Adrenal gland (tissue), 19 donors: ENCODE measurements at places on chromosomes 7 and 10. TPM values are rescaled to one million over a fixed set of nuclear protein-coding genes. Genes with fewer than 3 reads are reported as not detected.

DNA sequence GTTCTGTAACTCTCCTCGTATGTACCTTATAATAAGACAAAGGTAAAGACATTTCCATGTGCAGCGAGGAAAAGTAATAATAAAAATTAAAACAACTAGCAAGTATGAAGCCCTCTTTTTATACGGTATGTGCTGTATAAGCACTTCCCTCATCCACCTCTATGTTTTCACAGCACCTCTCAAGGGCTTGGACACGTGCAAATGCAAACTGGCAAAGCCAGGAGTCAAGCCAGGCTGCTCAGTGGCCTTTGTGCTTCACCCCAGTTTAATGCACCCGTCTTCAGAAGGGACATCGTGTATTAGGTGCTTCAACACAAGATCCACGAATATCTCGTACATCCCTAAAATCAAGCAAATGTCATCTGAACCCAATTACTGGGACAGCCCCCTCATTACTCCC lies 1.3 kb upstream of the DGKI start:
- DNase-seq = no peak

DNA sequence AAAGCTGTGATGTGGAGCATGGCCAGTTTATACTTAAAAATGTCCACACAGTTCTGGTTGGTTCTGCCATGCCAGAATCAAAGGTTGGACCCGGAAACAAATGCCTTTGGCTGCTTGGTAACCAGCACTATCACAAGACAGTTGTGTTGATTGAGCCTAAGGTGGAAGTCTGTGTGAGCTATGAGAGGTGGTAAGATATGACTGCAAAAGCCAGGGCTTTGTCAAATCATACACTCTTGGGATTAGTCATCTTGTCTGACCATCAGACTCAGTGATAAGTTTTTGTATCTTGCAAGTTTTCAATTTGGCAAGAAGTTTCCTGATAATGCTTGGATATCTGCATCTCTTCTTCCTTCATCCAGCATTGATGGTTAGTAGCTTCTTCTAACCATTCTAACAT lies 35.5 kb downstream of the GPR141 start:
- no peak for DNase-seq

DNA sequence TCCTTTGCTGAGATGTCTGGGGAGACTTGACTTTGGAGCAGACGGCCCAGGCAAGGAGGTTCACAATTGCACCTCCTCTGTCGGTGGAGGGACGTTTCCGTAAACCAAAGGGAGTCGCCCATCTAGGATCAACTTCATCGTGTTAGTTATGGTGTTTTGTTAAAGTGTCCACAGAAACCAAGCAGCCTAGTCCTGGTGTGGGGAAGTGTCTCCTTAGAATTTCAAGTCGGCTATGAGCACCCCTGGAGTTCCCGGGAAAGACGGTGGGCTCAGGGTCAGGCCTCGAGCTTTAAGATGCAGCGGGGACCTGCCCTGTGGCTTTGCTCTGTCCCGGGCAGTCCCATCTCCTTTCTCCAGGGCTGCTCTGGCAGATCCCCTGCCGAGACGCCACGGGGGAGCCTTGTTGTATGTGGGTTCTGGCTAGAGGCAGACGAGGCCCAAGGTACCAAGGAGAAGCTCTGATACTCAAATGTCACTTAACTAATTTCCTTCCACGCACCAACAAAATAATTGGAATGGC lies 319.2 kb downstream of the ADARB2 start:
- no peak for DNase-seq

GRCh38 chr7:114916261-114916892 lies 5.5 kb upstream of the MDFIC start:
- no peak for DNase-seq

- DNase-seq = peak; percentile 29
Measured at GRCh38 chr10:10209167-10209566, 808.5 kb upstream of the CELF2 start.

GRCh38 chr7:148633761-148634160 lies 43.2 kb downstream of the C7orf33 start:
- DNase-seq = no peak

DNA sequence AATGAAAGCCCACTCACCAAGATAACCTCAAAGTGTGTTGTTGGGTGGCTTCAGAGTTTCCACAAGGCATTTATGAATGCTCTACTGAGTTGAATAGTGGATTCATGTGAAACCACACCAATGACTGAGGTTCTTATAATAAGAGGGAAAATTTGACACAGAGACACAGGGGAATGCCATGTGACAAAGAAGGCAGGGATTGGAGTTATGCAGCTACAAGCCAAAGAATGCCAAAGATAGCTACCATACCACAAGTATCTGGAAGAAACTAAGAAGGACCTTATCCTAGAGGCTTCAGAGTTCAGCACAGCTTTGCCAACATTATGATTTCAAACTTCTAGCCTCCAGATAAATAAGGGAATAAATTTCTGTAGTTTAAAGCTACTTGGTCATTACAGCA lies 68.0 kb upstream of the PCDH15 start:
- DNase-seq = no peak

DNA sequence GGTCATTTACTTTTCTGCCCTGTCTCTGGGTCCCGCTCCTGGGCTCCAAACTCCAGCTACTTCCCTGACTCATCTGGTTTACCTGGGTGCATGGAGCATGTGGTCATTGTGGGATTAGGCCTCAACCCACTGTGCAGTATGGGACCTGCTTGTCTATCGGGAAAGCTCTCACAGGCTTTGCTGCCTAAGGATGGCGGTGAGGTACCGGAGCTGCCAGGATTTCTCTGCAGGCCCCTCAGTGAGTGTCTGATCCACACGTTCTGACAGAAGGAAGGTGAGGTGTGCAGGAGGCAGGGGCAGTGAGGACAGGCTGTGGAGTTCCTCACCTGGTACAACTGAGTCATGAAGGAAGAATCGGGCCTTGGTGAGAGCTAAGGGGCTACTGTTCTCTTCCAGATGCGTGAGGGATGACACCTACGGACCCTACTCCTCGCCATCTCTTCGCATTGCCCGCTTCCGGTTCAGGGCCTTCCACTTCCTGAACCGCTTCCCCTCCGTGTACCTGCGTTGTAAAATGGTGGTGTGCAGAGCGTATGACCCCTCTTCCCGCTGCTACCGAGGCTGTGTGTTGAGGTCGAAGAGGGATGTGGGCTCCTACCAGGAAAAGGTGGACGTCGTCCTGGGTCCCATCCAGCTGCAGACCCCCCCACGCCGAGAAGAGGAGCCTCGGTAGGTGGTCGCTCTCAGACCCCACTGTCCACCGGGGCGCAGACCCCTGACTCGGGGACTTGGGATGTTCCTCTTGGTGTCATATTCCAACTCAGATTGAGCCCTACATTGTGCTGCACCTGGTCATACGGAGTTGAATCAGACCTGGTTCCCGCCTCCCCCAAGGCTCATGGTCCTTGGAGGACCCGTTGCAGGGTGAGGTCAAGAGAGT lies 56.7 kb downstream of the C10orf120 start:
- DNase-seq = no peak

DNA sequence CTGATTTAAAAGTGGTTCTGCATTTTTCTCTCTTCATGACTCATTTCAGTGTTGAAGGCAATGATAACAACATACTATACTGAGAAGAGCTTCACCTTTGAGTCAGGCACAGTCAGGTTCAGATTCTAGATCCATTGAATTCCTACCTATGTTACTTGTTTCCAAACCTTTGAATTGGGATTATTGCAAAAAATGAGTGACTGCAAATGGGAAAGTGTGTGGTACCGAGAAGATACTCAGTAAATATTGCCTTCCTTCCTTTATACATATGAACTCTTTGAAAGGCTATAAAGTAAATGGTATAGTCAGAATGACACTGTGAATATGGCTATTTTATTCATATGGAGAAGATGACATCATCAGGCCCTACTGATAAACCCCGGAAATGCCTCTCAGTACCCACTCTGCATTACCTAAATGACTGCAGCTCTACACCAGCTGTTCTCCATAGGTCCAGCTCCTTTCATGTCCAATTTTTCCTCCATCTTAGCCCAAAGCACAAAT lies 66.7 kb upstream of the FGL2 start:
- no peak for DNase-seq

- DNase-seq = no peak
Measured at GRCh38 chr7:106862317-106863089, 2.6 kb upstream of the PIK3CG start.

GRCh38 chr10:93630625-93631557 lies 18.6 kb downstream of the PDE6C start:
- DNase-seq = no peak

GRCh38 chr10:98519841-98520240 lies 73.1 kb upstream of the HPS1 start:
- no peak for DNase-seq

- no peak for DNase-seq
Measured at GRCh38 chr7:128030263-128030653, 979 bp downstream of the LRRC4 start.

DNA sequence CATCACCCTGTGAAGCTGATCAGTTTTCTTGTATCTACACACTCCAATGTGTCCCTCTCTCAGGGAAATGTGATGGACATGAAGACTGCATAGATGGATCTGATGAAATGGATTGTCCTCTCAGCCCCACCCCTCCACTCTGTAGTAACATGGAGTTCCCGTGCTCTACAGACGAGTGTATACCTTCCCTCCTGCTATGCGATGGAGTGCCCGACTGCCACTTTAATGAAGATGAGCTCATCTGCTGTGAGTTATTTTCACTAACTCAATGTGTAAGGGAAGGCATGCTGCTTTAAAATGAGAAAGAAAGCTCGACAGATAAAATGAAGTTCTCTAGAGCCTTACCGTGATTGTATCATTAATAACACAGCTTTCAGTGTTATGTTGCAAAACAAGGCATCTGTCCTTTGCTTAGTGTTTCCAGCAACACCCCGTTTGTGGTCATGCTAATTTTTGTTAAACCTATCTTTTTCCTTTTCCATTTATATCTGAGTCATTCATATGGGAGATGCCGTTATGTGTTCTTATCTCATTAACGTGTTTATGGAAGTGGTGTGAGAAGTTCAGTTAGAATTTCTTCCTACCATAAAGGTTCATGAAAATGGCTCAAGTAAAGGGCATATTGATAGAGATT lies 220.9 kb upstream of the PLXDC2 start:
- DNase-seq = no peak

DNA sequence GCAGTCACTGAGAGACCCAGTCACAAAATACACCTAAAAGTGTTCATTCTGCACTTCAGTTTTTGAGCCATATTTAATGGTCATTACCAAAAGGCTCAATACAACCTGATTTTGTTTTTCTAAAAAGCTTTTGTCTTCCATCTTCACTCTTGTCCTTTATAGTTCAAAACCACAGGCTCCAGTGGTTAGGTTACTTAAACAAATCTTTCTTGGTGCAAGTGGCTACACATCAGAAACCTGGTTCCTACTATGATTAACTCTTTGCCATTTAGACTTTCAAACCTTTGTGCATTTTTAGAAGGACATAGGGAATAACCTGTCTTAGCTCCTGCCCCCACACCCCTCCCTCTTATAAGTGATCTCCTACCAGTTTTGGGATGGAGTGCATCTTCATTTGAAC lies 135.8 kb downstream of the STRA8 start:
- no peak for DNase-seq

GRCh38 chr10:17912754-17913153 lies 39.0 kb upstream of the SLC39A12 start:
- DNase-seq = no peak

- no peak for DNase-seq
Measured at GRCh38 chr7:47594406-47594805, 12.5 kb upstream of the TNS3 start.

- peak; percentile 39 for DNase-seq
Measured at GRCh38 chr10:15744217-15744865, 24.6 kb upstream of the ITGA8 start.

DNA sequence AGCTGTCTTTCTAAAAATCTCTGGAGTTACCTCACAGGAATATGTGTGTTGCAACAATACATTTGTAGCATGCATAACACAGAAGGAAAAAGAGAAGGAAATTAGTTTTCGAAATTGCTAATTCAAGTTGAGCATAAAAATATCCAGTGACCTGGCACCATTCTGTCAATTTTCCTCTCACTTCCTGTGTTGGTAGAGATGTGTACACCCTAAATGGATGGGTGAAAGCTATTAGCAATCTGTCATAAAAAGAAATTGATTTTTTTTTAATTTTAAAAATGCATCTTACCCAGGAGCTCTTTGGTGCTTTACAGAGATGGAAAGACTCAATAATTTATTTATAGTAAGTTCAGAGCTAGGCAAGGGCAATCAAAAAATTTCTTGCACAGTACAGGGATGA lies 333.3 kb upstream of the TMEM229A start:
- no peak for DNase-seq

- DNase-seq = no peak
Measured at GRCh38 chr7:101179117-101179516, 976 bp downstream of the NAT16 start.

GRCh38 chr10:100372415-100373297 lies 25.6 kb downstream of the SCD start:
- DNase-seq = no peak

- no peak for DNase-seq
Measured at GRCh38 chr10:4315551-4315950, 510.5 kb upstream of the AKR1E2 start.

- DNase-seq = no peak
Measured at GRCh38 chr10:109875828-109876821, 47.2 kb downstream of the XPNPEP1 start.

DNA sequence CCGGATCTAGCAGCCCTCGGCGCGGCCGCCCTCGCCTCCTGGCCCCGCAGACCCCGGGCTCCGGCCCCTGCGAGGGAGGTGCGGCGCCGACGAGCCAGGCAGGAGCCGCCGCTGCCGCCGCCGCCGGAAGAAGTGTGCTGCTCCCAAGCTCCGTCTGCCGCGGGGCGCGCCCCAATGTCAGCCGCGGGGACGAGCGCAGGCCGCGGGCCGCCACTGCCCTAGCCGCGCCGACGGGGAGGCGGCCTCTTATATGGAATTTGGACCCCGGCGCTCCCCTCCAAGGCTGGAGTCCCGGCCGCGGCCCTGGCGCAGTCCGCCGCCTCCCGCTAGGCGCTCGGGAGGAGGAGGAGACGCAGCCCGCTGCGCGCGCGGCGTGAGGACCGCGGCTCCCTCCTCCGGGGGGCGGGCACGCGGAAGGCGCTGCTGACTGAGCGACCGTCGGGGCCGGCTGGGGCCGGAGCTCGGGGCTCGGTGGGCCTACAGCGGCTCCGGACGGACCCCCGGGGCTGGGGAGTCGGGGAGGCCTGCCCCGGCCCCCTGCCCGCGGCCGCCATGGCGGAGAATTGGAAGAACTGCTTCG lies at the start of gene TRIM8:
TSS of gene TRIM8 (plus strand) at position 414 of the 580 bp plus-strand sequence. CDS start at position 553, 139 bp downstream.
- DNase-seq = no peak

DNA sequence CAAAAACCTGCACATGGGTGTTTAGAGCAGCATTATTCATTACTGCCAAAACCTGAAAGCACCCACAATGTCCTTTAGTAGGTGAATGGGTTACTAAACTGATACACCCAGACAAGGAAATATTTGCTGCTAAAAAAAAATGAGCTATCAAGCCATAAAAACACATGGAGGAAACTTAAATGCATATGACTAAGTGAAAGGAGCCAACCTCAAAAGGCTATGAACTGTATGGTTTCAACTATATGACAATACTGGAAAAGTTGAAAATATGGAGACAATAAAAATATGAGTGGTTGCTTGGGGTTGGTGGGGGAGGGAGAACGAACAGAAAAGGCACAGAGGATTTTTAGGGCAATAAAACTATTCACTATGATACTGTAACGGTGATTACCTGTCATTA lies 291.0 kb downstream of the TNS3 start:
- no peak for DNase-seq

ZNF425 gene
- total RNA-seq = 1.5 TPM

AKR1C8 gene
- not detected for total RNA-seq

INSYN2A gene
- total RNA-seq = not detected

FGFBP3 gene
- 0.28 TPM for total RNA-seq

ZNF365 gene
- total RNA-seq = not detected

CYP2C19 gene
- not detected for total RNA-seq

MBL2 gene
- total RNA-seq = not detected

SLC39A12 gene
- not detected for total RNA-seq

SLC26A5 gene
- total RNA-seq = 0.34 TPM

FRAT2 gene
- 12.5 TPM for total RNA-seq
